Activated naive CD4-positive, alpha-beta T cell (primary cell): ENCODE measurements at places on chromosomes 11 and 22.

- no peak for DNase-seq
Observed at GRCh38 chr22:50316114-50317065, 8.9 kb upstream of the PLXNB2 start.

DNA sequence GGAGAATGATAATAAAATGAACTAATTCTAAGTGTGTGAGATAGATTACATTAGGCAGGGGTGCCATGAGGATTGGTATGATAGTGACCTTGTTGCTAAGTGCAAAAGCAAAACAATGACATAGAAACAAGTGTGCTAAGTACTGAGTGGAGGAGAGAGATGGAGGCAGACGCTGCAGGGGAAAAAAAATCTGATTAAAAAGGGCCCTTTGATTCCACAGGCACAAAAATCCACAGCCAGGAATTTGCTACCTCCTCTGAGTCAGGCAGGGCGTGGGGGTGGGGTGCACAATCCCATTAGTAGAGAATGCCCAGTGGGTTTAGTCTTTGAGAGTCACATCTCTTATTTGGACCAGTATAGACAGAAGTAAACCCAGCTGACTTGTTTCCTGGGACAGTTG lies at the start of gene CNTF:
Gene CNTF (plus strand): TSS at position 322 of the 400 bp plus-strand sequence. CDS start 88 bp downstream, outside the sequence.
- DNase-seq = no peak

- DNase-seq = no peak
Observed at GRCh38 chr11:17813391-17814059, 78.9 kb downstream of the KCNC1 start.

DNA sequence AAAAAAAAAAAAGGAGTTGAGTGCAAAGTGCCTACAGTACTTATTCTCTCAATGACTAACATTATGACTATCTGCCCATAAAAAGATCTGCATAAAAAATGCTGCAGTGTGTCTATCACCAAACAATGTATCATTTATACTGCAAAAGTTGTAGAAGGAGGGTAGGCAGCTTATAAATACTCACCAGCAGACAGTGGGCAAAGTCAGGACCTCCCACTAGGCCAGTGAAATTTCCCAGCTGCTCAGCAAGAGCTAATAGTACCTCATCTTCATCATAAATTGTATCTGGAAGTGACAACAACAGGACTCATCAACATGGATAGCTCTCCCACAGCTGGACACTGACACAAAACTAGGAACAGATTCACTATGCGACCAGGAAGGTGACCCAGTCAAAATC lies 1.6 kb downstream of the PPP2R1B start:
- no peak for DNase-seq

DNA sequence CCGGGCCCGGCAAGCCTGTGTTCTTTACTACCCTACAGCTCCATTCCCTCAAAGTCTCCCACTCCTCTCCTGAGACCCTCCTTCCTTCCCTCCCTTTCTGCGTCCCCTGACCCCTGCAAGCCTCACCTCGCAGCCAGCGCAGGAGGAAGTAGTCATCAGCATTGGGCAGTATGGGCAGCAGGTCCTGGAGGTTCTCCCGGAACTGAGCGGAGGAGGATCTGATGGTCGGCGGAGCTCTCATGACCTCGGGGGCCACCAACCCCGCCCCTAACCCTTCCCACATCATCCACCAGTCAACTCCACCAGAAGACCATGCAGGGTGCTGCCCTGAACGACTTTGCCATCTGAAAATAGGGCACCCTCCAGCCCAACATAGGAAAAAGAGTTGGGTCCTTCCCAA lies 1.9 kb downstream of the SEC14L4 start:
- DNase-seq = no peak

DNA sequence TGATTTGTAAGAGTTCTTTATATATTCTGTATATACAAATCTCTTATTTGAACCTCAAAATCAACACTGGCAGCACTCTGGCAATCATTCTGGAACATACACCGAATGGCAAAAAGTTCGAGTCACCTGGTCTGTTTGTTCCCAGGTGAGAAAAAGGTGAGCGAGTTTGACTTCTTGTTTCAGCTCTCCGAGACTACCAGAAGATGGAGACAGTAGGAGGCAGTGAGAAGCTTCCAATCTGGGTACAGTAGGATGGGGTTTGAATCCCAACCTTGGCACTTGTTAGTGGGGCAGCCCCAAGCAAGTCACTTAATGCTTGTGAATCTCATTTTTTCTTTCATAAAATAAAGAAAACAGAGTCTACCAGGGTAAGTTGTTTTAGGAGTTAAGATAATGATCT lies 76.4 kb downstream of the C2CD3 start:
- no peak for DNase-seq

DNA sequence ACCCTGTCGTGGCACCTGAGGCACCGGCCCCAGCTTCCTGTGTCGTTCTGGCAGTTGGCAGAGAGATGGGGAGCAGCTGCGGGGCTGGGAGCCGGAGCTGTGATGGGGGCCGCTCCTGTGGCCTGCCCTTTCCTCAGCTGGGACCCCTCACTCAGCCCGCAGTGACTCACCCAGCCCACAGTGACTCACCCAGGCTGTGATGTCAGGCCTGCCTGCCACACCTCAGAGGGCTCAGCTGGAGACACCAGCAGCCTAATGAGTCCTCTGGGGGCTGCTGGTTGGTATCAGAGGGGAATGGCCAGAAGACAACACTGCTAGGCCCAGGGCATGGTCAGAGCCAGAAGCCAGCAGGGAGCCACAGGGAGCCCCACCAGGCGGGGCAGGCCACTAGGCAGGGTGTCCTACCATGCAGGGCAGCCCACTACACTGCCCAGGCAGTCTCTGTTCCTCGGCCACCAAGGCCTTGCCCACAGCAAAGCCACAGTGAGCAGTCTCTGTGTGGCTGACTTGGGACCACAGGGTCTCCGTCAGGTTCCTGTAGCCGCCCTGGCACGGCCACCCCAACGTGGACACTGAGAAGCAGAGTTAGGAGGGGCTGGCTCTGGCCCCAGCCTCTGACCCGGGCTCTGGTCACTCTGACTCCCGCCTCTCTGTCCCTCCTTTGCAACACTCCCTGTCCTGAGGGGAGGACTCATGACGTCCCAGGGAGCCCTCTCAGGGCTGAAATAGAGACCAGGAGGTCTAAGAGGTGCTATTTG lies 4.2 kb upstream of the FXYD2 start:
- peak; percentile 37 for DNase-seq

GRCh38 chr22:24423519-24424000 lies 3.8 kb upstream of the ADORA2A start:
- DNase-seq = peak; percentile 61

- no peak for DNase-seq
Observed at GRCh38 chr11:120914601-120915000, 109.3 kb upstream of the TBCEL start.

DNA sequence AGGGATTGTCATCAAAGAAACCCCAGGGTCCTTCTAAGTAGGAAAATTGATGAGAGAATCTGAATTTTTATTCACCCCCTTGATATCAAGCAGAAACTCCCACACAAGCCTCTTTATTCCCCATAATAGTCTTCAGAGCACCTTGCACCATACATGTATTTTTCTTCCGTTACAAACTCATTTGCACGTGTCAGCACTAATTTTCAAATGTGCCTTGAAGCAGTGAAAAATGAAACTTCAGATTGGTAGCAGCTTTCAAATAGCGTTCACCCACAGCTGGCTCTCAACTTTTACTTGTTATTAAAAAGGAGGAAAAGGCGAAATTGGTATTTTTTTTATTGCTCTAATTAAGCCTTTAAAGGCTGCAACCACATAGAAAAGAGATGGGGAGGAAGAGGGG lies 343.0 kb upstream of the TENM4 start:
- no peak for DNase-seq

DNA sequence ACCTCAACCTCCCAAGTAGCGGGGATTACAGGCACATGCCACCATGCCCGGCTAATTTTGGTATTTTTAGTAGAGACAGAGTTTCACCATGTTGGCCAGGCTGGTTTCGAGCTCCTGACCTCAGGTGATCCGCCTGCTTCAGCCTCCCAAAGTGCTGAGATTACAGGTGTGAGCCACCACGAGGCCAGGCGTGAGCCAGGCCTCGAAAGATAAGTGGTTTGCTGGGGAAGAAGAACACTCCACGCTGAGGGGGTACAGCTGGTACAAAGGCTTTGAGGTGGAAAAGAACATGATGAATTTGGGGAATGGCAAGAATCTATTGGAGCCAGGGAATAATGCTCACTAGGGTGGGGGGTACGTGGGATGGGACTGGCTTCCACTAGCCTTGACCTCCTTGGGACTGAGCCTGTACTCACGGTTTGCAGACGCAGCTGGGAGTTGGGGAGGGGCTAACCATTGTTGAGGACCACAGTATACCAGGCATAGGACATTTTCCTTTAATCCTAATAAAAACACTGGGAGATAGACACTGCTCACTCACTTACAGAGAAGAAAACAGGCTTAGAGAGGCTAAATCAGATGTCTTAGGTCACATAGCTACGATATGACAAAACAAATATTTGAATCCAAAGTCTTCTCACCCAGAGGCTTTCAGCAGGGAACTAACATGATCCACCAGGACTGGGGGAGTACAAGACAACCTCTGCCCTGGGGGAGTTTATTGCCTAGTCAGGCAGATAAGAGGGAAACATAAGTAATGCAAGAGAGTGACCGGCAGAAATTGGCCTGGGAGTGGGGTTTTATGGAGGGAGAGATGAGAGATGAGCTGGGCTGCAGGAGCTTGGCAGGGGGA lies 4.9 kb downstream of the SLCO2B1 start:
- DNase-seq = no peak

GRCh38 chr11:18617688-18618341 lies 16.3 kb downstream of the SPTY2D1 start:
- no peak for DNase-seq

- no peak for DNase-seq
Observed at GRCh38 chr11:123439616-123440015, 9.5 kb downstream of the GRAMD1B start.

DNA sequence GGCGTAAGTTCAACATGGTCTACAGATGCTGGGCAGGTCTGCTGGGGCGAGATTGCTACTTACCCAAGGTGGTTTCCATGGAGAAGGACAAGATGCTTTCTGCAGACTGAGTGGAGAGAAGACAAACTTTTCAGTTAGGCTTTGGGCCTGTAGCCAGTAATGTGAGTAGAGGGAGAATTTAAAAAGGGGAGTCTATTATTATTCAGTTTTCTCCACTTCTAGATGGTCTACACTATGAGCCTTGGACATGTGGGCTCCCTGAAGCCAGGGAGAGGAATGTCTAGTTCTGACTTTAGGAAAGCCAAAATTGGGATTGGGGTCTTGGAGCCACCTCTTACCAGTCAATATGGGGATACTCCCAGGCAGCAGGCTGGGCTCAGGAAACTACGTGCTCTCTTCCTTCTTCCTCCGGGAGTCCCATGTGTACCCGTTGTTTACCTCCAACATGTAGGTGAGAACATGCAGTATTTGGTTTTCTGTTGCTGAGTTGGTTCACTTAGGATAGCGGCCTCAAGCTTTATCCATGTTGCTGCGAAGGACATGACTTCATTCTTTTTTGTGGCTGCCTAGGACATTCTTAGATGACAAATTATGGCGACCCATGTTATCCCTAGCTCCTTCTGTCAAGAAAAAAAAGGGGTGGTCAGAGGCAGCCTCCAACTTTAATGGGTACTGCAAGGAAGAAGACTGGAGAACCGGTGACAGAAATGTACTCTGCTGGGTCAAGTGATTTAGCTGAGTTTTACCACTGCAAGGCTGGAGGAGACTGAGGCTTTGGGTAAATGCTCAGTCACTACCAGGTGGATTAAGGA lies 14.7 kb upstream of the ZNF280A start:
- DNase-seq = no peak

DNA sequence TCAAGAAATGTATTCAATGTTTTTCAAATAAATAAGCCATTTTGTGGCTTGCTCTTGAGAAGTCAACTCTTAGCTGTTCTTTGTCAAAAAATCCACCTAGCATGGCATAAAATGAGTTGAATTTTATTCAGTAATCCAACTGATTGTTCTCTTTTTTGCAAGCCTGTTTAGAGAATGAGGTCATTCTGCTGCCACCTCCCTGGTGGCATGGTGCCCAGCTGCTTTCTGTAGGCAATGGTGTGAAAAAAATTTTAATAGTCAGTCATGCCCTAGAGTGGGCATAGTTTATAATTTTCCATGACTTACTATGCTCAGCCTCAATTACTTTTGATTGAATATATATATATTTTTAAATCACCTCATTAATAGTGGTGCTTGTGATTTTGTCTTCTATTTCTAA lies 177.2 kb downstream of the INSC start:
- DNase-seq = no peak

DNA sequence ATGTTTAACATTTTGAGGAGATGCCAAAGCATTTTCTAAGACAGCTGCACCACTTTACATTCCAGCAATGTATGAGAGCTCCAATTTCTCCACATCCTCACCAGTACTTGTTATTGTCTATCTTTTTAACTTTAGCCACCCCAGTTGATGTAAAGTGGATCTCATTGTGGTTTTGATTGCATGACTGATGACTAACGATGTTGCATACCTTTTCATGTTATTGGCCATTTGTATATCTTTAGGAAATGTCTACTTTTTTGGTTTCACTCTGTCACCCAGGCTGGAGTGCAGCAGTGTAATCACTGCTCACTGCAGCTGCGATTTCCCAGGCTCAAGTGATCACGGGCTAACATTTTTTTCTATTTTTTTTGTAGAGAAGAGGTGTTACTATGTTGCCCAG lies 8.9 kb downstream of the TTC28 start:
- no peak for DNase-seq
